M059J (cell line): ENCODE measurements at places on chromosomes 4 and X.

DNA sequence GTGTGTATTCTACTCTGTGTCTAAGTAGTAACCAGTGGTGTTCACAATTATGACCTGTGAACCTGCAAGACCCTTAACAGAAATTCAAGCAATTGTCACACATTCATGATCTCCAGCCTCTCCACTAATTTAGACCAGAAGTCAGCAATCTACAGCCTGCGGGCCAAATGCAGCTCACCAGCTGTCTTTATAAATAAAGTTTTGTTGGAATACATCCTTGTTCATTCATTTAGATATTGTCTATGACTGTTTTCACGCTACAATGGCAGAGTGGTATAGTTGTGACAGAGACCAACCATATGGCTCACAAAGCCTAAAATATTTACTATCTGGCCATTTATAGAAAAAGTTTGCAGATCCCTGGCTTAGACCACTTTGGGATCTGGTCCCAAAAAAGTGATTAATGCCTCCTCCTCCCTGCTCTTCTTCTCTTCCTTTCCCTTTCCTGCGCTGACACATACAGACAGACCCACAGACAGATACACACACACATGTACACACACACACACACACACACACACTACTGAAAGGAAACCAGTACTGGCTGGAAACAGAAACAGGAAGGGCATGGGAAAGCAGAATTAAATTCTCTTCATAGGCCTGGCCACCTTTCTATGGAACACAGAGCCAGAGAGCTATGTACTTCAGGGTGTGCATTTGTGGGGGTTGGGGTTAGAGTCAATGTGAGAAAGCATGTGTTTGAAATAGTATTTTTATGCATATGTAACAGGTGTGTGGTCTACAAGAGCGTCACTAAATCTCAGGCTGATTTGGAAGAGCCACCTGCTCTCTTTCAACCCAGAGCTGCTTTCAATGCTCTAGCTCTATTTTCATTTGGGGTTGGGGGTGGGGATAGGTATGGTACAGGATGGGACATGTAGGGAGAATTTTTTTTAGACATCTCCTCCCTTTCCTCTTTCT, 49.7 kb upstream of the TMEM164 start:
- DNase-seq, result no peak

- DNase-seq, result no peak
Observed at GRCh38 chr4:151231915-151232595, 44.9 kb upstream of the PRSS48 start.

GRCh38 chr4:128516301-128516969, 228.8 kb upstream of the PGRMC2 start:
- no peak for DNase-seq

- DNase-seq, result no peak
Observed at GRCh38 chr4:57504797-57505530, 394.8 kb upstream of the IGFBP7 start.

- peak; percentile 27 for DNase-seq
Observed at GRCh38 chrX:45888518-45888917, 656.7 kb downstream of the ZNF674 start.

DNA sequence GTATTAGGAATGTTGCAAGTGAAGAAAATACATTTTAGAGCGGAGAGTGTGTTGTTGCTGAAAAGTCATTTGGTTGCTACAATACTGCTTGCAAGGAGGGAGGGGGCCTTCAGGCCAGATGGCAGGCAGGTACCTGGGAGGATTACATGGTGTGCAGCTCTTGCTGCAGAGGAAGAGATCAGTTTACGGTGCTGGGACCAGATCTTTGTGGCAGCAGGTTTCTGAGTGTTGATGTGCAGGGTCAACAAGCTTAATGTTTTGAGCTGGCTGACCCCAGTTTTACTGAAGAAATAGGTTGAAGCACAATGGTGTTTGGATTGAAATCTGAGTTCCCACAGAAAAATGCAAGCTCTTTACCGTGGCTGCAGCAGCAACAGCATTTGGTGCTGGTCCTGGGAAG, 96.4 kb upstream of the DDIT4L start:
- DNase-seq, result no peak

- no peak for DNase-seq
Observed at GRCh38 chrX:142299406-142299805, 94.3 kb upstream of the MAGEC2 start.

- no peak for DNase-seq
Observed at GRCh38 chr4:62706423-62706822, 1506.3 kb downstream of the ADGRL3 start.

- no peak for DNase-seq
Observed at GRCh38 chr4:46900082-46900481, 9.0 kb downstream of the COX7B2 start.

DNA sequence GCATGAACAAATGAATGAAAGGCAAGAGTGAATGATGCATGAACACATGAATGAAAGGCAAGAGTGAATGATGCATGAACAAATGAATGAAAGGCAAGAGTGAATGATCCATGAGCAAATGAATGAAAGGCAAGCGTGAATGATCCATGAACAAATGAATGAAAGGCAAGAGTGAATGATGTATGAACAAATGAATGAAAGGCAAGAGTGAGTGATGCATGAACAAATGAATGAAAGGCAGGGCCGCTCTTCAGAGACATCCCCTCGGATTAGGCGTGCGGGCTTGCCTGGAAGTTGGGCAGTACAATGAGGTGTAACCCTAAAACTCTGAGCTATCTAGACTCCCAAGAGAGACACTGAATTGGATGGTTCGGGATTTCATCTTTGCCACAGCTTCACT, 3.7 kb downstream of the PCGF3 start:
- DNase-seq, result no peak

GRCh38 chrX:136198678-136199243, 51.4 kb downstream of the FHL1 start:
- no peak for DNase-seq

- no peak for DNase-seq
Observed at GRCh38 chr4:169222761-169223160, 48.0 kb downstream of the SH3RF1 start.

GRCh38 chrX:153725039-153725831, 579 bp downstream of the ABCD1 start:
- no peak for DNase-seq

GRCh38 chr4:105352826-105353225, 121.0 kb downstream of the PPA2 start:
- DNase-seq, result peak; percentile 66

- no peak for DNase-seq
Observed at GRCh38 chr4:185235119-185235842, 25.9 kb downstream of the SNX25 start.

- no peak for DNase-seq
Observed at GRCh38 chr4:118235566-118236120, 117.2 kb downstream of the PRSS12 start.

GRCh38 chr4:122889726-122890125, 32.7 kb downstream of the NUDT6 start:
- DNase-seq, result no peak

DNA sequence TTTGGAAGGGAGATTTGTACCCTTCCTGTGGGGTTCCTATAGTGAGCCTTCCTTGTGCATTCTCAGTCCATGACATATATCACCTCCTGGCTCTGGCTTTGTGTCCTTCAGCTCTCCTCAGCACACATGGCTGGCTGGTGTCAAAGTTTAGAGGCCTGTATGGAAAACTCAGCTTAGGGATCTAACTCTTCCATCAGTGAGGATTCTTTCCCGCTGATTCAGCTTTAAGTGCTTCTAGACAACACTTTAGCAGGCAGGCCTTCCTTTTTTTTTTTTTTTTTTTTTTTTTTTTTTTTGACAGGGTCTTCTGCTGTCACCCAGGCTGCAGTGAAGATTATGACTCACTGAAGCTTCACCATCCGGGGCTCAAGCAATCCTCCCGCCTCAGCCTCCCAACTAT, 84.2 kb downstream of the NPNT start:
- DNase-seq, result peak; percentile 65

GRCh38 chrX:151476604-151477303, 79.7 kb downstream of the VMA21 start:
- no peak for DNase-seq
